NCI-H1092 treated with DMSO at 0.1 percent for 48 hours (cell line): ENCODE measurements at places on chromosomes 5 and 9.

GRCh38 chr9:101727612-101728524 is 10.6 kb downstream of the GRIN3A start:
- peak; percentile 32 for DNase-seq

DNA sequence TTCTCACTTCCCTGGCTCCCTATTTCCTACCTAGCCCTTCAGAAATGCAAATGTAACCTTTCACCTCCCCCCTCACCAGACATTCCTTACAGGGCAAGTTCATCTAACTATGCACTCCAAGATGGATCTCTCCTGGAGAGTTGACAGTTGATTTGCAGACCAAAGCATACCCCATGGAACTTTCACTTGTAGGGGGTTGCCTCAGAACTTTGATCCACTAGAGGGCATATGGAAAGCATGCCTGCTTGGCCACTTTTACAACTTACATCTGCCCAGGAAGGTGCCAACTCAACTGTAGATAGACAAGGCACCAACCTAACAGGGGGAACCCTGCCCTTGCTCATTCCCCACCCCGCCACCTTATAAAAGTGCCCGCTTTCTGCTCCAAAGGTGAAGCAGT is 187.8 kb downstream of the NXNL2 start:
- no peak for DNase-seq

DNA sequence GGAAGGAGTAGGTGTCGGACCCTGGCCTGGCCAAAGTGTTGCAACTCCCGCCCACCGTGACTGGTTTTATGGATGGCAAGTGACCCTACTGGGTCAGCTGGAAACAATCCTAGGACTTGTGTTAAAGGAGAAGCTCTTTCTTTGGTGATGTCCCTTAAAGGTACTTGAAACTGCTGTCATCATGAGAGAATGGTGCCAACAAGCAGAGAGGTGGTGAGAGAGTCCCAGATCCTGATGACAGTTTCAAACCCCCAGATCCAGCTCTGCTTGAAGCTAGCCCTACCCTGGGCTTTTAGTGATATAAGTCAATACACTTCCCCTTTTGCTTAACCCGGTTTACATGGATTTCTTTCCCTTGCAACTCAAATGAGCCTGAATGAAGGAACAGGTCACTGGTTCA is 72.5 kb upstream of the UBTD2 start:
- no peak for DNase-seq

- peak; percentile 9 for DNase-seq
These were observed 71.1 kb downstream of the MAPKAP1 start for GRCh38 chr9:125635888-125636287.

DNA sequence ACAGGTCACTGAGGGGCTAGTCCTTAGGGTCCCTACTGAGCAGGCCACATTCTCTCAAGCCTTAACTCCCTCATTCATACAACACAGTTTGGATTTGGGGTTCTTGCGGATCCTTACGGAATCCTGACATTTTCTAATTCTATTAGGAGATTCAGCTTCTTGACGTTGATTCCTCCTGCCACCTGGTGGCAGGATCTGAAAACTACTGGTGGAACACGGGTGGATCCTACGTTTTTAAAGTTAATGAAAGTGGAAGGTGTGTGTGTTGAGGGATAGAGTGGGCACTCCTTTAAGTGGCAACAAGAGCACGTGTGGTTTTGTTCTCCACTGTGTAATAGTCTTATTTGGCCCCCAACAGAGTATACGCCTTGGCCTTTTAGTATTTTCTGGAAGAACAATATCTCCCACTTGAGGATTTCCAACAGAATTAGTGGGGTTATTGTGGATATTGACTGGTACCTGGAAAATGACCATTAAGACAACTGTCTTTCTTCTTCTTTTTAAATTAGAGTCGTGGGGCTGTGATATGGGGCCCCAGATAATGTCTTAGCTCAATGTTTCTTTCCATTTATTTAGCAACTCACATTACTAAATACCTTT is 25.2 kb downstream of the SLC28A3 start:
- peak; percentile 44 for DNase-seq

GRCh38 chr5:135557076-135557838 is 21.5 kb upstream of the NEUROG1 start:
- no peak for DNase-seq

DNA sequence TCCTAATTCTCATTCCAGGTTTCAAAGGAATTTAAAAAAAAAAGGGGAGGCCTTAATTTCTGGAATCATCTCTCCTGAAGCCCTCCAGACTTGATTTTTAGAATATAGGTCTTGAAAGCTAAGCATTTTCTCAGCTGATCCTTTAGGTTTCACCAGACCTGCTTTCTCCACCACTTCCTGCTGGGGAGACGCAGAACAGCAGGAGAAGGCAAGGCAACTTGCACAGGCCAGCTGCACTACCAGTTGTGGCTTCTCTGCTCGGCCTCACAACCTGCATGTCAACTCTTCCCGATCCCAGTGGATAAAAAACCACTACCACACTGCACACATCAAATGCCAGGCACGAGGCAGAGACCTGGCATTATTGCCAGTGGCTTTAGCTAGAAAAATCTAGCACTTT is 119.8 kb downstream of the SIL1 start:
- DNase-seq = no peak

DNA sequence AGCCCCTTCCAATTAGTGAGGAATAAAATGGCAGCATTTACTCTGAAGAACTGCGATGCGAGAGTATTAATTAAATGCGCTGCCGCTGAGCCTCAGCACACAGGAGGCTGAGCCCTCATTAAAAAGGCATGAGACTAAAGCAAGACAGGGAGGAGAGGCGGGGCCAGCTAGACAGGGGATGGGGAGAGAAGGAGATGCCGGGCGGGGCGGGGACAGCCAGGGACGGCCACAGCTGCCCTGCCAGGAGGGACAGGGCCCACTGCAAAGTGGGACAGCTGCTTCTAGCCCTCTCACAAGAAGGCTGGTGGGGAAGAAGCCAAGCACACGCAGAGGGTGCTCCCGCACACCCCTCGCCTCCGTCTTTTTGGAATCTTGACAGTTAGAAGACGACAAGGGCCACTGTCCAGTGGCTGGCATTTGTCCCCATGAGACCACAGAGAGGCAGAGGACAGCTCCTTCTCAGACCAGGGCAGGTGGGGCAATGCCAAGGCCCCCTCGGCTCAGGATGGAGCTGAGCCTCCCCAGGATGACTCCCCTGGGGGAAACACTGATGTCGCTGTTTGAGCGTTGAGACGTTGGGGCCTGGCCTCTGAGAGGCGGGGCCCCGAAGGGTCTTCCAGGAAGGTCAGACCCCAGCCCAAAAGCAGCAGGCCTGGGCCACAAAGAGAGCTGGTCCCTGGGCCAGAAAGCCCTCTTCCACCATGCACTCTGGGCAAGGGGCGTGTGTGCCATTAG is 26.9 kb downstream of the ADAMTS2 start:
- DNase-seq = no peak

GRCh38 chr9:5513966-5514616 is 3.8 kb downstream of the PDCD1LG2 start:
- DNase-seq = no peak

GRCh38 chr5:159802661-159803060 is 113.6 kb upstream of the ADRA1B start:
- no peak for DNase-seq

GRCh38 chr5:62334082-62334481 is 28.1 kb downstream of the KIF2A start:
- DNase-seq = no peak

DNA sequence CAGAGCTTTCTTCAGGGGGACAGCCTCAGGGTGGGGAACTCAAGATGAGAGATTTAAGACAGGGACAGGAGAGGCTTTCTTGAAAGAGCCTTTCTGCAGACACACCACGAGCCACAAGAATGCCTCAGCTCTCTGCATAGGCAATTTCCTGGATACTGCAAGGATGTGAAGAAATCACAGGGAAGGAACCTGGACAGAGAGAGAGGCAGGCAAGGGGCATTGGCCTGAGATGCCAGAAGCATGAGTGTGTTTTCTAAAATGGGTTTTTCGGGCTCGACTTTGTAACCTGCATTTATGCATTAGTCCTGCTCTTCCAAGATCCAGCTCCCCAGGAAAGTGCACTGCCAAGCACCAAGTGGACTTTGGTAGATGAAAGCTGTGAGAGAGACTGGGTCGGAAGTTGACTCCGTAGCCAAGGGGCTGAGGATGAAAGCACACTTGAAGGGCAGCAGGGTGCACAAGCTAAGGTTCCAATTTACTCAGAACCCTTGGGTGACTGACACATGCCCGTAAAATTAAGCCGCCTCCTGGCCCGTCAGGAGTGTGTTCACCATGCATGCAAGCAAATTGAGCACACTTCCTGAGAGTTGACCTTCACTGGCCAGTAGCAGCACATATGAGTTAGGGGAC is 90.9 kb downstream of the CFAP90 start:
- DNase-seq = no peak

DNA sequence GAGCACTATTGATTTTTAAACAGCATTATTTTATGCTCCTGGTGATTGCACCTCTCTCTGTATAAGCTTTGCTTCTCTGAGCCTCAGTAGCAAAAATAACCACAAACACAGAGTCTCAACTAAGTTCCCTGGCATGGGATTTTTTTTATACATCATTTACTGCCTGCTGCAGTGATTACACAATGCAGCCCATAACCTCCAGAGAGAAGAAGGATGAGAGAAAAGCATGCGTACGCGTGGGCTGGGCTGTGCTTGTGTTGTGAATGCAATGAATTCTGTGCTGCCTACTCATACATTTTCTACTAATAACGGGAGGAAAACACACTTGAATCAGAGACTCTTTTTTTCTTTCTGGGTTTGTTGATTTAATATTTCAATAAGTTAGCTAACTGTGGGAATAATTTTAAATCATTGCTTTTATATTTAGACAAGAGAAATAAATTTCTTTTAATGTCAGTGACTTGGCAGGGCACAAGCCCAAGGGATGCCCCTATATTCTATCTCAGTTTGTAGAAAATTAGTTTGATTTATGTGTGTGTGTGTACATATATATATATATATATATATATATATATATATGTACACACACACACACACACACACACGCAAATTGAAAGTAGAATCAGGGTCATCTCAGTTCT is 351.5 kb downstream of the MED10 start:
- no peak for DNase-seq

GRCh38 chr9:99140685-99141314 is 35.9 kb downstream of the TGFBR1 start:
- peak; percentile 16 for DNase-seq

DNA sequence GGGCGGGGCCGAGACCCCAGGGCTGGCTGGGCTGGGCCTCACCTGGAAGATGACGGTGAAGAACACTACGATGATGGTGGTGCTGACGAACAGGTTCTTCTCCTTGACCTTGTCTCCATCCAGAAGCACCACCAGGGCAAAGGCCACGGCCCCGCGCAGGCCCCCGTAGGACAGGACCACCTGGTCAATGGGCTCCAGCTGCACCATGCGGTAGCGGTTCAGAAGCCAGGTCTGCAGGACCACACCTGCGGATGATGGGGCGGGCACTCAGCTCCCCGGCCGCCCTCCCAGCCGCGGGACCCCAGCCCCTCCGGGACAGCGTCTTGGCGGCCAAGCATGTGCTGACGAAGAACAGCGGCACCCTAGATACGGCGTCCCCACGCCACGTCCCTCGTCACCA is 39.5 kb downstream of the EXOC3 start:
- no peak for DNase-seq

- DNase-seq = no peak
These were observed 37.1 kb downstream of the PRDM6 start for GRCh38 chr5:123125962-123126732.

DNA sequence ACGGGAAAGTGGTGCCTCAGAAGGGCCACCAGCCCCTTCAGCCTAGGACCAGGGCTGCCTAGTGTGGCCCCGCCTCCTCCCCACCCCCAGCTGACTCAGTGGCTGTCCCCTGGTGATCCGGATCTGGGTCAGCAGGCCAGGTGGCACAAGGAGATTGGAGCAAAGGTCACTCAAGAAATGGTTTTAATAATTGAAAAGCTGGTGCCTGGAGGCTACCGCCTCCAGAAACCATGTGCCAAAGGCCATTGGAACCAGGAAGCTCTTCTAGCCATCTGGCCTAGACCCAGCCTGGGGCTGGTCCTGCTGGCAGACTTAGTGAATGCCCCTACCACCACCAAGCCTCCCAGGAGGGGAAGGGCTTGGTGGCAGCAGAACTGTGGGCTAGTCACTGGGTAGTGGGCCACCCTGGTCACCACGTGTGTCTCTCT is 1.5 kb downstream of the ST6GALNAC4 start:
- DNase-seq = no peak

DNA sequence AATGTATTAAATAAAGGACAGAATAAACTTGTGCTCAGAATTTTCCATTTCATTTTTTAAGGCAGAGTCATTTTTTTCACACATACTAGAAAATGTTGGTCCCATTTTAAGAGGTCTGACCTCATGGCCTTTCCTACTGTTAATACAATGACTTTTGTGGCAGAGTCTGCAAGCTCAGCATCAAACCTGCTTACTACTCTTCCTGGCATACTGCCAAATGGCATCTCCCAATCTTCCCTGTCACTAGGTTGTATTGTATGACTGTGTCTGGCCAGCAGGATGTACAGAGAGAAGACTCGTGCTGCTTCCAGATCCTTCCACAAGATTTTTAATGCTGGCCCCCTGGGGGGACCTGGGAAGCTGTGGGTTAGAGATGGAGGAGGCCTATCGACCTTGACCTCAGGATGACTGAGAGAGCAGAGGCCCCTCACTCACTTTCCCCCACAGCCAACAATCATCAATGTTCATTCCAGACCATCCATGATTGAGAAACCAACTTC is 64.7 kb downstream of the BARX1 start:
- DNase-seq = no peak

GRCh38 chr5:22352493-22352892 is 500.7 kb downstream of the CDH12 start:
- no peak for DNase-seq

- no peak for DNase-seq
These were observed 237.6 kb downstream of the NNT start for GRCh38 chr5:43840424-43841125.

DNA sequence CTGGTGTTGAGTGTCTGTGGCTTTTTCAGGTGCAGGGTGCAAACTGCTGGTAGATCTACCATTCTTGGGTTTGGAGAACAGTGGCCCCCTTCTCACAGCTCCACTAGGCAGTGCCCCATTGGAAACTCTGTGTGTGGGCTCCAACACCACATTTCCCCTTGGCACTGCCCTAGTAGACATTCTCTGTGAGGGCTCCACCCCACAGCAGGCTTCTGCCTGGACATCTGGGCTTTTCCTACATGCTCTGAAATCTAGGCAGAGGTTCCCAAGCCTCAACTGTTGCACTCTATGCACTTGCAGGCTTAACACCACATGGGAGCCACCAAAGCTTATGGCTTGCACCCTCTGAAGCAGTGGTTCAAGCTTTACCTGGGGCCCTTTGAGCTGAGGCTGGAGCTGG is 80.9 kb downstream of the BARX1 start:
- no peak for DNase-seq
